ENCODE measurements at places on chromosomes 1 and 21. TPM values are rescaled to one million over a fixed set of nuclear protein-coding genes. Genes with fewer than 3 reads are reported as not detected.
A peak's percentile ranks its signal among the peaks of the same experiment; 100 is the strongest.

Gene SLC44A5
- 0.55 TPM for total RNA-seq

Gene THRAP3
- 88.6 TPM for total RNA-seq

- DNase-seq = no peak
Observed at GRCh38 chr1:223214261-223214807, 71.3 kb upstream of the TLR5 start.

- DNase-seq = no peak
Observed at GRCh38 chr1:26021647-26022403, at the start of gene EXTL1. Gene EXTL1, plus strand, starts transcription at chr1:26021775. Its CDS starts 872 bp downstream, at chr1:26022647.

- DNase-seq = no peak
Observed at GRCh38 chr1:24501371-24502064, 1.1 kb upstream of the RCAN3 start.

Gene OR2T29
- not detected for total RNA-seq

DNA sequence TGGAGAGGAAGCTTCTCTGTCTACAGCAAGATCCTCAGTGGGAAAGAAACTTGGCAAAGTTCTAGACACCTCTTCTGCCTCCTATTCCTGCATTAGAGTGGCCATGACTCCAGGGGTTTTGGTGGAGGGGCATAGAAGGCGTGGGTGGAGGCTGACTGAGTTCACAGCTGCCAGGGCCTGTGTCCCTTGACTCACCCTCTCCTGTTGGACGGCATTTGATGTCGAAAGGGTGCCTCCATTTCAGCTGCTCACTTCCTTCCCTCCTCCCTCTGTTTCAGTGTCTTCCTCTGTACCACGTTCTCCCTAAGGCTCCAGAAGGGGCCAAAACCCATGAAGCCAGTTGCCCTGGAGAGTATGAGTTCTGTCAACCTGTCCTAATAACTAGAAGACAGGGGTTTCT is 632 bp downstream of the TMEM79 start:
- DNase-seq = no peak

Gene CASQ2
- 1.3 TPM for total RNA-seq

GRCh38 chr1:27026621-27027574 is 14.2 kb upstream of the TENT5B start:
- peak; percentile 82 for DNase-seq

- DNase-seq = no peak
Observed at GRCh38 chr1:23914921-23915320, 1.8 kb upstream of the CNR2 start.
